Endothelial cell of coronary artery (primary cell): ENCODE measurements at places on chromosomes 2 and 18. TPM values are rescaled to one million over a fixed set of nuclear protein-coding genes. Genes with fewer than 3 reads are reported as not detected.

The SPEG gene
- 0.63 and 4.2 TPM in 2 replicates for total RNA-seq

The RTP5 gene
- not detected in 2 replicates for total RNA-seq

The NYAP2 gene
- total RNA-seq, result not detected in 2 replicates

The ASTL gene
- total RNA-seq, result not detected in 2 replicates

The TNFAIP6 gene
- 0.18 and 1.8 TPM in 2 replicates for total RNA-seq

The C2orf80 gene
- total RNA-seq, result not detected in 2 replicates

The ABCG5 gene
- not detected in 2 replicates for total RNA-seq

The FAM98A gene
- total RNA-seq, result 33.2 and 33.4 TPM in 2 replicates

The IL1B gene
- total RNA-seq, result 8.2 TPM in 1 of 2 replicates, not detected in the other

The PTPRN gene
- not detected in 2 replicates for total RNA-seq

The NDC80 gene
- 9.8 and 30.7 TPM in 2 replicates for total RNA-seq

The GPR55 gene
- not detected in 2 replicates for total RNA-seq

The MAL gene
- not detected in 2 replicates for total RNA-seq

The EN1 gene
- total RNA-seq, result not detected in 2 replicates

The RGPD6 gene
- total RNA-seq, result 35.4 and 44.7 TPM in 2 replicates

The CCDC150 gene
- total RNA-seq, result 4.2 and 6.3 TPM in 2 replicates

The FAM237A gene
- total RNA-seq, result not detected in 2 replicates

The CHRNG gene
- not detected in 2 replicates for total RNA-seq

The LINC00305 gene
- not detected in 2 replicates for total RNA-seq

The CHRND gene
- not detected in 2 replicates for total RNA-seq

The SRD5A2 gene
- total RNA-seq, result not detected in 2 replicates

The ZNF532 gene
- total RNA-seq, result 28.3 and 36.4 TPM in 2 replicates

The KCNJ13 gene
- total RNA-seq, result not detected in 2 replicates

The ZNF385B gene
- total RNA-seq, result not detected in 2 replicates

The DOK6 gene
- 0.28 TPM in 1 of 2 replicates, not detected in the other for total RNA-seq

The POTEJ gene
- 0.09 TPM in 2 replicates for total RNA-seq

The CXCR4 gene
- 76.6 and 235 TPM in 2 replicates for total RNA-seq

The NT5DC4 gene
- not detected in 2 replicates for total RNA-seq

The C2orf78 gene
- not detected in 2 replicates for total RNA-seq

The TMEM182 gene
- 0.36 and 0.85 TPM in 2 replicates for total RNA-seq

The KCNIP3 gene
- total RNA-seq, result 0.18 and 0.47 TPM in 2 replicates

The TRIP12 gene
- 290 and 370 TPM in 2 replicates for total RNA-seq

The GLI2 gene
- under 0.01 and 0.38 TPM in 2 replicates for total RNA-seq

The M1AP gene
- not detected in 2 replicates for total RNA-seq

The LONRF2 gene
- under 0.01 TPM in 2 replicates for total RNA-seq

The SERPINB12 gene
- total RNA-seq, result not detected in 2 replicates

The SCLY gene
- total RNA-seq, result 24.6 and 25.0 TPM in 2 replicates

The MC4R gene
- not detected in 2 replicates for total RNA-seq

The GAL3ST2 gene
- 0.09 TPM in 1 of 2 replicates, not detected in the other for total RNA-seq

The SALL3 gene
- not detected in 2 replicates for total RNA-seq

The PDCL3 gene
- 19.0 and 23.6 TPM in 2 replicates for total RNA-seq

The UGT1A5 gene
- not detected in 2 replicates for total RNA-seq

The FAM168B gene
- 82.0 and 84.0 TPM in 2 replicates for total RNA-seq

The CYP27C1 gene
- total RNA-seq, result under 0.01 and 0.28 TPM in 2 replicates

The GPR17 gene
- total RNA-seq, result not detected in 2 replicates

The RASGRP3 gene
- 8.4 and 26.6 TPM in 2 replicates for total RNA-seq

The SNTG2 gene
- total RNA-seq, result not detected in 2 replicates

The TLX2 gene
- not detected in 2 replicates for total RNA-seq

The TMEM150A gene
- total RNA-seq, result 6.1 and 8.8 TPM in 2 replicates

The FBLN7 gene
- total RNA-seq, result 1.2 and 2.6 TPM in 2 replicates

The TDRD15 gene
- under 0.01 TPM in 1 of 2 replicates, not detected in the other for total RNA-seq

The TUBA3E gene
- not detected in 2 replicates for total RNA-seq

The ADCY3 gene
- total RNA-seq, result 22.9 and 33.1 TPM in 2 replicates

The TEX261 gene
- total RNA-seq, result 26.9 and 27.3 TPM in 2 replicates
